ENCODE measurements at places on chromosomes 5 and 9.

DNA sequence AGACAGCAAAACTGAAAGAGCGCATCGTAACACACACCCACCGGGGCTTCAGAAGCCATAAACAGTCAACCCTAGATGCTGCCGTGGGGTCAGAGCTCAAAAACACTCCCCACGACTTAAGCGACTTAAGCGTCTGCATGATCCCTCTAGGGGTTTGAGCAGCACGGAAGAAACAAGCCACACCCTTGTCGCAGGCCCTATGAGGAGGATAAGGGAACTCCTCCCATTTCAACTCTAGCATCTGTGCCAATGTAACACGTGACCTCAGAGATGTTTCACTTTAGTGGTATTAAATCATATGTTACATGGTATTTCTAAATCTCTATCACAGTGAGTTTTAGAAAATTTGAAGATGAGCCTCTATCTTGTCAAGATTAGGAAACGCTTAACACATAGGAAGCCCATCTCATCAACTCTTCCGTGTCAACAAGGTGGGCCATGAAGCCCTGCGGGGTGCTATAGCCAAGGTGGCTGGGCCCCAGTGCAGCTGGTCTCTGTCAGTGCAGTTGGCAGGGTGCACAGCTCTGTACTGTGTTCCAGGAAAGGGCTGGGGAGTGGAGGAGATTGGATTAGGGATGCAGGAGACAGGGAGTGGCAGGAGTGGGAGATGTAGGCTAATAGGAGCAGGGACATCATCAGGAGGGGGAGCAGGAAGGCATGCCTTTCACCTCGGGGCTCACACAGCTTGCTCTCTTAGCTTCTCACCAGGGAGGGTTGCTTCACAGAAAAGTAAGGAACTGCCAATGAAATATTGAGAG lies 33.1 kb downstream of the ZCCHC9 start:
- DNase-seq: no peak

DNA sequence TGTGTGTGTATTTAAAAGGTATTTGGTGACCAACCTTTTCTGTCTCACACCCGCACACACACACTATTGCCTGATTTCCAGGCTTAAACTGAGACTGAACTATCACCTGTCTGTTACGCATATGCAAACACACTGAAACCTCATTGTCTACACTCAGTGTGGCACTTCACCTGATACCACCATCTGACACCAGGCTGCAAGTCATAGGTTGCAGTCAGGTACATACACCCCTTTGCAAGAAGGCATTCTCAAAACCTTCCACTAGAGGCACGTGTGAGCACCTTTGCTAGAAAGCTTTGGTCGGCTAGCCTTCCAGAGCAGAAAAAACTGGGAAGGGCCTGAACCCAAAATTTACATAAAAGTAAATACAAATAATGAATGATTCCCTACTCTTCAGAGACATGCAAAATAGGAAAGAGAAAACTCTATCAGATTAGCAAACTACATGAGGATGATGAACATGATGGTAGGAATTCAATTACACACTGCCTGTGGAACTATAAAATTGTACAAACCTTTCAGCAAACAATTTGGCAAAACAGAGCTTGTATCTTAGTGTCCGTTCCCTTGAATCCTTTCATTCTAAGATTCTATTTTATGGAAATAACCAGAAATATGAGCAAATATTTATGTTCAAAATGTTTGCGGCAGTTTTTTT lies 5.9 kb upstream of the FOXD1 start:
- no peak for DNase-seq

- no peak for DNase-seq
Observed at GRCh38 chr5:14998491-14998890, 126.9 kb upstream of the ANKH start.

DNA sequence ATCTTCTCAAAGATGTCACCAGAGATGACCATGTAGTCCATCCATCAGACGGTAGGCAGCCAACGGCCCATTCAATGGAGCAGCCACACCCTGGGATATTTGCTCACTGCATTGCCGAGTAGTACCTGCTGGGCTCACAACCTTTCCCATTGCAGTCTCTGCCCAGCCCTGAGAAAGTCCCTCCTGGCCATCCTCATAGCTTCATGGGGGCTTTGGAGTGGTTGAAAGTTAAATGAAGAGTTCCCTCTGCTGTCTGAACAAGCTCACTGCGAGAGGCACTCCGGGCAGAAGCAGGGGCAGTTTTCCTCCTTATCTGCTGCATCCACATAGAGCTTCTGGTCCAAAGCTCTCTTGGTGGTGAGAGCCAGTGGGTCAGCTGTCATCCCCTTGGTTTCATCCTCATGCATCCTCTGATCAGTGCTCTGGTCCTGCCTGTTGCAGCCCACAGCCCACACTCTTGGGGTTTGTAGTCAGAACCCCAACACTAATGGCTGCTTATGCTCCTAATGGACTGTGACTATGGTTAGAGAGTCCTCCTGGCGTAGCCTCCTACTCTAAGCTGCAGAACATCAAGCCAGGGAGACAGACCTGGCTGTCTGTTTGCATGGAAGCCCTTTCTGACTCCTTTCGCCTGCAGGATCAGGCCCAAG lies 23.3 kb downstream of the TNFSF8 start:
- DNase-seq: no peak

- no peak for DNase-seq
Observed at GRCh38 chr5:22242532-22242931, 610.6 kb downstream of the CDH12 start.

GRCh38 chr9:127081250-127082185 lies 40.9 kb downstream of the ANGPTL2 start:
- DNase-seq: no peak

- no peak for DNase-seq
Observed at GRCh38 chr9:121237916-121238315, 30.0 kb upstream of the GSN start.

- DNase-seq: peak; percentile 8
Observed at GRCh38 chr9:97632248-97632984, 752 bp downstream of the TSTD2 start.

GRCh38 chr5:168852329-168852728 lies 273.2 kb upstream of the PANK3 start:
- no peak for DNase-seq

- no peak for DNase-seq
Observed at GRCh38 chr5:14699807-14700400, 35.4 kb downstream of the OTULIN start.

- no peak for DNase-seq
Observed at GRCh38 chr5:142438573-142438972, 113.8 kb upstream of the SPRY4 start.

DNA sequence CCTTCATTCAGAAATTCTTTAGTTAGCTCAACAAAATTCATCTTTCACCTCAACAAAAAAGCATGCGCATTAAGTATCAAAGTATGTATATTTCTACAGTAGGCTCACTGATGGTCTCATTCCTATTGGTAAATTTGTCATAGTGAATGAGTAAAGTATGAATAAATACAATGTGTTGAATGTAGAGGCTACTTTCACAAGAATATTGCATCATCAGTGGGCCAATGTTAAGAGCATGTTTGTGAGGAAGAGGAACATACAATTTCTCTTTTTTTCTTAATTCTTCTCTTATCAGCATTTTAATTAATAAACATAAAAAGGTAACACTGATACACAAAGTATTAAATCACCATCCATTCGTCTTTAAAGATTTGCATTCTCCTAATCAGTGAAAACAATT lies 505.1 kb downstream of the CETN3 start:
- no peak for DNase-seq

DNA sequence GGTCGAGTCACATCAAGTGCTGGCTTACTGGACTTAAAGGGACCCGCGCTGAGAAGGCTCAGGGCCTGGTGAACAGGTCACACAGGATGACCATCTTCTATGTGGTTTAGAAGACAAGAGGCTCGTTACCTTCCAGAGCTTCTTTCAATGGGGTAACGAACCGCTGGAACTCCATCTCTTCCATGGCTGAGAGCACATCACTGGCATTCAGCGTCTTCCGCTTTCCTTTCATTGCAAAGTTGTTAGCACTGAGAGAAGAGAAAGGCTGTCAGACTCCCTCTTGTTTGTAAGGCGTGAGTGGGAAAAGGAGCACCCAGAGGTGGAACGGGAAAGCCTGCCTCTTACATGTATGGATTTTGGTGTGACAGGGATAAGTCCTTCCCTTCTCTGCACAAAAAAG lies 994 bp downstream of the POLE3 start:
- no peak for DNase-seq

DNA sequence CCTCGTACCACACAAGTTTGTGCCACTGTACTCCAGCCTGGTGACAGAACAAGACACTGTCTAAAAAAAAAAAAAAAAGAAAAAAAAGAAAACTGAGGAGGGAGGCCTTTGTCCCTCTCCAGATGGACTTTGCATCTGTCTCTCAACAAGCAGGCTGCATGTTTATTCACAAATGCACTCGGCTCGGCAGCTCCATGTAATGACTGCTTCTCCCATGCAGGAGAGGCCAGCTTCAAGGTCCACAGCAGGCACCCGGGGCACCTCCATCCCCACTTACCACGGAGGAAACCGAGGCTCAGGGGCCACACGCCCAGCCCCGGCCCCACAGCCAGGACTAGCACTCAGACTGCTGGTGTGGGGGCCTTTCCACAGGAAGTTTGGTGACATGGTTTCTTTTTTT lies 13.1 kb upstream of the NCS1 start:
- no peak for DNase-seq

DNA sequence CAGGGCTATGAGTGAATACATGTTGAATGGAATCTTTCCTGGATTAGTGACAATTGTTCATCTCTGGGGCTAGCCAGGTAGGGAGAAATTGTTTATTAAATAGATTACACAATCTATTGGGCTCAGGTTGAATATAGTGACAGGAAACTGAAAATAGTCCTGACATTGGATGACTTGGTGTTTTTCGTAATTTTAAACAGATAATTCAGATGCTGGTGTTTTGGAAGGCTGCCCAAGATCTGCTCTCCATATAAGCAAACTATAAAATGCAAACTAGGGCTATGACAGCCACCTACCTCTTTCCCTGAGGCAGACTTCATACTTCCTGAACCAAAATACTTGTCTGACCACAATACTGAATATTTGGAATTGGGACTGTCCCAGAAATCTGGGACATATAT lies 99.1 kb downstream of the ENC1 start:
- no peak for DNase-seq

- no peak for DNase-seq
Observed at GRCh38 chr5:58136406-58136805, 323.5 kb downstream of the PLK2 start.

GRCh38 chr9:107504585-107505455 lies 15.3 kb upstream of the KLF4 start:
- DNase-seq: no peak

GRCh38 chr9:28134446-28134976 lies 561.2 kb upstream of the C9orf72 start:
- no peak for DNase-seq

GRCh38 chr9:127796225-127796813 lies 6.4 kb upstream of the FPGS start:
- DNase-seq: no peak

- DNase-seq: no peak
Observed at GRCh38 chr9:117511852-117512481, 97.1 kb upstream of the ASTN2 start.

- no peak for DNase-seq
Observed at GRCh38 chr5:180874804-180875582, 13.9 kb upstream of the ZFP62 start.

DNA sequence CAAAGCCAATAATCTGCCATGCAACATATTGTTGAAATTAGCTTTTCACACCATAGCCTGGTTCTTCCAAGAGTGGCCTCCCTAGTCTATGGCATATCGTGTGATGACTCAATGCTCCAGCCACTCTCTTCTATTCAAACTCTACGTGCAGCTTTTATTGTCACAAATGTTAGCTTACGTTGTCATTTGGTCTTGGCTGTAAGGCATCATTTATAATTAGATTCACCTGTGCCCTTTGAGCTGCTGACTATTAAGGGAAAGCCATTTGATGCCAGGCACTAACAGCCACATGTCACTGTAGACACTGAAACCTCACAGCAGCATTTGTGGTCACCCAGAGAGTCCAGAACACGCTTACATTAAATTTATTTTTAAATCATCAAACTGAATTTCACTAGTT lies 66.8 kb downstream of the APBA1 start:
- no peak for DNase-seq

Data from activated T-cell treated with anti-CD3 and anti-CD28 coated beads for 48 hours (primary cell).